ENCODE measurements at places on chromosomes 2 and 18.

- no peak for DNase-seq
- no peak overlapping the region for H3K4me3 ChIP-seq
- no peak overlapping the region for H3K27ac ChIP-seq
- no peaks in the 10 kb centered on the region for H3K27me3 ChIP-seq
- no peaks in the 10 kb centered on the region for H3K4me1 ChIP-seq
These were observed 18.3 kb upstream of the TLK1 start for GRCh38 chr2:171178993-171179392.

- no peak for DNase-seq
- H3K4me1 ChIP-seq: peaks cover 24% of the 10 kb centered on the region
- H3K27ac ChIP-seq: no peak overlapping the region
These were observed 126.3 kb upstream of the TPO start for GRCh38 chr2:1286929-1287328.

- no peak overlapping the region for H3K4me3 ChIP-seq
- H3K27ac ChIP-seq: peak overlapping the region; percentile 89
- peaks cover 27% of the 10 kb centered on the region for H3K4me1 ChIP-seq
These were observed 46.0 kb downstream of the COX7A2L start for GRCh38 chr2:42314892-42315468.

GRCh38 chr2:157427922-157428303 lies 16.0 kb downstream of the CYTIP start:
- DNase-seq: no peak
- no peak overlapping the region for H3K4me3 ChIP-seq
- no peaks in the 10 kb centered on the region for H3K4me1 ChIP-seq
- H3K36me3 ChIP-seq: no peaks in the 10 kb centered on the region
- H3K27ac ChIP-seq: no peak overlapping the region

- no peaks in the 10 kb centered on the region for H3K36me3 ChIP-seq
- H3K4me1 ChIP-seq: no peaks in the 10 kb centered on the region
- H3K4me3 ChIP-seq: no peak overlapping the region
- H3K27ac ChIP-seq: no peak overlapping the region
- no peak for DNase-seq
These were observed 35.3 kb downstream of the MROH2A start for GRCh38 chr2:233813236-233814055.

DNA sequence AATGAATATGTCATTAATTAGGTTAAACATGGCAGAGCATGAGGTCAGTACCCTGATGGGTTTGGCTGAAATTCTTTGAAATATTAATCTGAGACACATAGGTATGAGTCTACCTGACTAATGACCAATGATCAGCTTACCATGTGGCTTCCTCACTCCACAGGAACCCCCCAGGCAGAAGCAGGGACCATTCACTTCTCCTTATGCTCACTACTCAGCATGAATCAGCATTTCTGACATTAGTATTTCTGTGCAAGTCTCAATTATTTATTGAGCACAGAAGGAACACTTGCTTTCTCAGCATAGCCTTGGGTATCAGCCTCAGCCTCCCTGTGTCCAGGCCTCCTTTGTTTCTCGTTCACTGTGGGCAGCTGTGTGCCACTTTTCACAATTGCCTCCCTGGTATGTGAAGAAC lies 9.3 kb upstream of the KCNE4 start:
- H3K27ac ChIP-seq: peak overlapping the region; percentile 16
- no peak for DNase-seq
- H3K27me3 ChIP-seq: no peaks in the 10 kb centered on the region
